ENCODE measurements at places on chromosomes 12 and 14. TPM values are rescaled to one million over a fixed set of nuclear protein-coding genes. Genes with fewer than 3 reads are reported as not detected.

DNA sequence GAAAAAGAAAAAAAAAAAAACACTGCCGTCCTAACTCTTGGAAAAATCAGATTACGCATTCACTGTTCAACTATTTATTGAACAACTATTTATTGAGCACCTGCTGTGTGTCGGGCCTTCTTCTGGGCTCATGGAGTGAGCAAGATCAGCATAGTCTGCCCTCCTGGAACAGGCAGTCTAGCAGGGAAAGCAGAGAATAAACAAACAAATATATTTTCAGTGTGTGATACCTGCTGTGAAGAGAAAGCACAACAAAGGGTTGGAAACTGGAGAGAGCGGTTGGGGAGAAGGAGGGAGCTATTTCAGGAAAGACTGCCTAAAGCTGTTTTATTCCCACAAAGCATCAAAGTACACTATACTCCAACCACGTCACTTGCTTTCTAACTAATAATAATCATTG, 10.8 kb downstream of the PROX2 start:
- H3K4me1 ChIP-seq = no peaks in the 10 kb centered on the region
- H3K27ac ChIP-seq = no peak overlapping the region
- no peak for DNase-seq
- H3K27me3 ChIP-seq = no peaks in the 10 kb centered on the region
- H3K36me3 ChIP-seq = no peaks in the 10 kb centered on the region

DNA sequence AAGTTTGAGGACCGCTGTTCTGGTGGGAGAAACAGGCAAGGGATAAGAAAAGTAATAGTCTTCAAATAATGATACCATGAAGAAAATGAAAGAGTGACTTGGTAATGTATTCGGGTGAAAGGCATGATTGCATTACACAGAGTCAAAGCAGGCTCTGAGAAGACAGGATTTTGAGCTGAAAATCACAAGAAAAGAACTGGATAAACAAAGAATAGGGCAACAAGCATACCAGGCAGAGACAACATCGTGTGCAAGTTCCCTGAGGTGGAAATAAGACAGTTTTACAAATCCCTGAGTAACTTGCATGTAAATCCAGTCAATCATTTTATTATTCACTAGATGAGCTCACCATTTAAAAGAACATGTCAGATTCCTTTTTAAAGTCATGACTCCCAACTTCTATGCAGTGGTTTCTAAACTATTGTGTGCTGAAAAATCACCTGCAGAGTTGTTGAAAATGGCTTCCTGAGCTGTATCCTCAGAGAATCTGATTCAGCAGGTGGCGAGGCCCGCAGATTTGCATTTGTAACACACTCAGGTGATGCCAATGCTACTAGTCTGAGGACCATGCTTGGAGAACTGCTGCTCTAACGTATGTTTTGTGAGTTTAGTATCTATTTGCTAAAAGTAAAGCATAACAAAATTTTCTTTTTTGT, 133.0 kb upstream of the ABCD2 start:
- DNase-seq = no peak
- no peaks in the 10 kb centered on the region for H3K27me3 ChIP-seq
- H3K4me1 ChIP-seq = no peaks in the 10 kb centered on the region

DNA sequence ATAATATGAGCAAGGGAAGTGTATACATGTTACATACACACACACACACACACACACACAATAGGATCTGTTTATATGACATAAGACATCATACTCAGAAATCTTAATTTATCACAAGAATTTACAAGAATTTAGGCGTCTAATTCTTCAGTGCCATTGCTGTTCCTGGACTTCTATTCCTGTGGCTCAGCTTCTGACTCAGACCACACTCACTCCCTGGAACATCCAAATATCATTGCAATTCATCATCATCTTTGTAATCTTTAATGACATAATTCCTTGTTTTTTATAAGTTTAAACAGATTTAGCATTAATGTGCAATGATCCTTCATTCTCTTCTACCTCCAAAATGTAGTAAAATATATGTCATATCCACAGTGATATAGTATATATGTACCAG, 544.2 kb downstream of the FOXG1 start:
- no peaks in the 10 kb centered on the region for H3K27me3 ChIP-seq
- no peak overlapping the region for H3K4me3 ChIP-seq
- H3K4me1 ChIP-seq = no peaks in the 10 kb centered on the region
- DNase-seq = no peak

Gene SYNDIG1L
- polyA plus RNA-seq = 0.16 TPM

Gene SCNN1A
- polyA plus RNA-seq = not detected

DNA sequence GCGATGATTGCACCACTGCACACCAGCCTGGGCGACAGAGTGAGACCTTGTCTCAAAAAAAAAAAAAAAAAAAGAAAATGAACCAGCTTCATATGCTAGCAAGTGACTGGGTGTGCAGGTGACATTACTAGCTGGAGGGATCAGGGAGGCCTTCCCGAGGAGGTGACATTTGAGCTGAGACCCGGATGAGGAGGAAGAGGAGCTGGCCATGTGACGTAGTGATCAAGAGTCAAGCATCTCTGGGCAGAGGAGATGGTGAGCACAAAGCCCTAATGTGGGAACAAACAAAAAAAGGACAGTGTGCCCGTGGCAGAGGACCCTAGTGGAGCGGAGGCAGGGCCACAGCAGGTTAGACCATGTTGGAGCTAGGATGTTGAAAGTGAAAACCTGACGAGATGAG, 3.5 kb upstream of the PTPN6 start:
- H3K27me3 ChIP-seq = no peaks in the 10 kb centered on the region
- peaks cover 84% of the 10 kb centered on the region for H3K4me1 ChIP-seq
- no peaks in the 10 kb centered on the region for H3K36me3 ChIP-seq
- peak; percentile 49 for DNase-seq
- no peak overlapping the region for H3K4me3 ChIP-seq
- peak overlapping the region; percentile 93 for H3K27ac ChIP-seq

Gene CHGA
- not detected for polyA plus RNA-seq

Gene GCH1
- 17.0 TPM for polyA plus RNA-seq

Gene RTL1
- polyA plus RNA-seq = not detected

DNA sequence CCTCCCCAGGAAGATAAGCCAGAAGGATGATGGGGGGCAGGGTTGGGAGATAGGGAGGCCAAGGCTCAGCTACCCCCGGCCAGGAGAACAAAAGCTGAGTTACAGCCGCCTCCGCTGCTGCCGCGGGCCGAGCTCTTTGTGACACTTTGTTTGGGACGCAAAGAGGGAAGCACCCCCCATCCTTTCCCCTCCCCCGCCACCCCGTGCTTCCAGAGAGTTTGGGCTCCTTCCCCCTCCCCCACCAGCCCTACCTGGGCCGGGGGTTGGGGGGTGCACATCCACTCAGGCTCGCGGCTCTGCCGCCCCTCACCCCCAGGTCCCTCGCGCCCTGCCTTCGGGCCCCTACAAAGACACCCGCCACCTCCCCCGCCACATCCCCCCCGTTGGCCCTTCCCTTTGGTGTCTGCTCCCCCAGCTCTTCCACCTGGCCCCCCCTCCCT, 799 bp downstream of the ZNF219 start:
- H3K27me3 ChIP-seq = peaks cover 31% of the 10 kb centered on the region
- no peak overlapping the region for H3K27ac ChIP-seq
- no peak overlapping the region for H3K4me3 ChIP-seq
- no peaks in the 10 kb centered on the region for H3K36me3 ChIP-seq
- peak; percentile 47 for DNase-seq

Gene EXD2
- polyA plus RNA-seq = 3.6 TPM

DNA sequence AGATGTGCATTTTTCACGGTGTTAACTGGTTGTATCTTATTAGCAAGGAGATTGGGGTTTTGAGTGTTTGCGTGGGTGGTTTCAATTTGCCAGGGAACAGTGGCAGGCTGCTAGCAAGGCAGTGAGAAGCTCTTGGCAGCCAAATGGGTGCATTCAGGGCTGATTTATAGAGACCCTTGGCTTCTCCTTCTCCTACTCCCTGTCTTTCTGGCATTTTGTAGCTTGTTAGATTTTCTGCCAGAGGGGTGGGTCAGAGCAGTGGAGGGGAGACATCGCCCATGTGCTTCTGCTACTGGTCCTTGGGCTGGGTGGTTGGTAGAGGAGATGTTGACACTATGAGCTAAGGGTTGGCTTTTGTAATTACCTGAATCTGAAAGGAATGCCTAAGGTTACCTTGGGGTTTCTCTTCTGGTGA, 9.6 kb downstream of the CALM1 start:
- H3K4me3 ChIP-seq = no peak overlapping the region
- peaks cover 12% of the 10 kb centered on the region for H3K36me3 ChIP-seq
- H3K4me1 ChIP-seq = peaks cover 10% of the 10 kb centered on the region

- DNase-seq = no peak
- H3K27me3 ChIP-seq = no peaks in the 10 kb centered on the region
- H3K4me3 ChIP-seq = no peak overlapping the region
- no peaks in the 10 kb centered on the region for H3K4me1 ChIP-seq
- H3K36me3 ChIP-seq = no peaks in the 10 kb centered on the region
Measured at GRCh38 chr14:29645117-29645516, 282.5 kb downstream of the PRKD1 start.

- DNase-seq = no peak
- no peaks in the 10 kb centered on the region for H3K27me3 ChIP-seq
- H3K36me3 ChIP-seq = no peaks in the 10 kb centered on the region
- H3K4me1 ChIP-seq = no peaks in the 10 kb centered on the region
Measured at GRCh38 chr12:46808955-46809697, 16.7 kb downstream of the SLC38A4 start.

Gene EFS
- not detected for polyA plus RNA-seq

GRCh38 chr12:42706321-42706720, 116.8 kb upstream of the PRICKLE1 start:
- no peak overlapping the region for H3K27ac ChIP-seq
- no peaks in the 10 kb centered on the region for H3K36me3 ChIP-seq
- H3K4me1 ChIP-seq = no peaks in the 10 kb centered on the region
- H3K4me3 ChIP-seq = no peak overlapping the region
- H3K27me3 ChIP-seq = no peaks in the 10 kb centered on the region

DNA sequence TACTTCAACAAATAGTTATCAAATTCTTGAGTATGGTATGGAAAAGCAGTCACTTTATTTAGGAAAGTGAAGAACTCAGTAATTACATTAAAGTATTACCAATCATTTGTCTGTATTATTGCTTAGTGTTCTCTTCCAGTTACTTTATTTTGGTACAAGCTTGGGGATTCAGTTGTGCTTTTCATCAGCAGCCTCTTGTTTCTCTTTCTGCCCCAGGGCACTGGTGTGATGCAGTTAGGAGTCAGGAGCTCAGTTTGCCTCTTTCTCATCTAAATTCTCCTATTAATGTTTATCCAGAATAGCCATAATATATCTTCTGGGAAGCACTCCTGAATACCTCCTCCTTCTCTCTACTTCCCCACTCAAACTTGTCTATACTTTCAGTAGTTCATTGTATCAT, 25.7 kb downstream of the PMCH start:
- H3K36me3 ChIP-seq = no peaks in the 10 kb centered on the region
- no peak overlapping the region for H3K4me3 ChIP-seq
- no peaks in the 10 kb centered on the region for H3K4me1 ChIP-seq
- no peak for DNase-seq

GRCh38 chr12:117526757-117527478, 165.5 kb upstream of the NOS1 start:
- H3K27ac ChIP-seq = no peak overlapping the region
- no peaks in the 10 kb centered on the region for H3K27me3 ChIP-seq
- H3K4me3 ChIP-seq = no peak overlapping the region
- no peaks in the 10 kb centered on the region for H3K4me1 ChIP-seq

DNA sequence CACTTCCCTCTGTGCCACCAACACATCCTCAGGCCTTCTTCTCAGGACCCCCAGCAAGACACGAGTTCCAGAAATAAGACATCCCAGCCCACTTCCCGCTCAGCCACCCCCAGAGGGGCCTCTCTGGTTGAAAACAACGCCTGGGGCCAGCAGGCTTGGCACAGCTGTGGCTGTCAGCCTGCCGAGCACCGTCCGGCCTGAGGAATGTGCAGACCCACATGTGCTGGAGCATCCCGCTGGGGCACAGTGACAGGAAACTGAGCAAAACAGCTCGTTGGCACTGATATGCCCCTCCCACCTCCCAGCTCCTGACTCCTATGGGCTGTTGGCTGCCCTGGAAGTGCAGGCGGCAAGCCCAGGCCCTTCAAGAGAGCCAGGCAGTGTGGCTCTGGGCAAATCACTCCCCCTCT, 1.4 kb downstream of the SYNE3 start:
- no peak for DNase-seq
- H3K4me3 ChIP-seq = peak overlapping the region; percentile 72
- H3K27ac ChIP-seq = peak overlapping the region; percentile 79
- H3K27me3 ChIP-seq = no peaks in the 10 kb centered on the region
- H3K36me3 ChIP-seq = peaks cover 1% of the 10 kb centered on the region
- peaks cover 67% of the 10 kb centered on the region for H3K4me1 ChIP-seq

- DNase-seq = peak; percentile 80
- peak overlapping the region; percentile 93 for H3K27ac ChIP-seq
- no peaks in the 10 kb centered on the region for H3K36me3 ChIP-seq
Measured at GRCh38 chr14:21104448-21105060, 3.7 kb downstream of the TMEM253 start.

Gene CAPRIN2
- polyA plus RNA-seq = 24.5 TPM

Gene PAX9
- polyA plus RNA-seq = not detected

Gene NPFF
- 0.34 TPM for polyA plus RNA-seq

DNA sequence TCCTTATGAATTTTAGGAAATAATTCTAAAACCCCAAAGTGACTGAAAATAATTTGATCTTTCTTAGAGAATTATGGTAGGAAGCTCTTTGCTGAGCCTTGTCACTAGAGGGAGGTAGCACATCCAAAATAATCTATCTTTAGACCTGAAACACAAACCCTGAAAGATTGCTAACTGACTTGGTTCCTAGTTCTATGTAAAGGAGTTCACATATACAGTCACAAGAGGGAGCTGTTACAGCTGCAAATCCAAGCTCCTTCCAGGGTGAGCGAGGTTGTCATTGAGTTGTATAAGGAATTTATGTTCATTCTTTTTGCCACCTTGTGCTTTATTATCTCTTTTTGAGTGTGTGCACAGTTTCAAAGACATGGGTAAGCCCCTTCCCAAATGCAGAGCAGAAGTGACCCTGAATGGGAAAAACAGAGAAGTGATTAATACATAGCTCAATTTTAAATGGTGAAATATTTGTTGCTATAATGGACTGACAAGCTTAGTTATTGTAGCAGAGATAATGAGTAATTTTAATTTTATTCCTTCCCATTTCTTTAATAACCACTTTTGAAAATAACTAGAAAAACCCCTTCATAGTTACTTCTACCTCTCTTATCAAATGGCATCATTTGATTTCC, 387.9 kb downstream of the DAD1 start:
- no peak overlapping the region for H3K4me3 ChIP-seq
- no peak overlapping the region for H3K27ac ChIP-seq
- no peaks in the 10 kb centered on the region for H3K36me3 ChIP-seq
- peaks cover 2% of the 10 kb centered on the region for H3K27me3 ChIP-seq
- H3K4me1 ChIP-seq = no peaks in the 10 kb centered on the region
